ENCODE measurements at places on chromosomes 16 and 17.
A peak's percentile ranks its signal among the peaks of the same experiment; 100 is the strongest.

- DNase-seq: no peak
These were observed 3.6 kb upstream of the CHMP6 start for GRCh38 chr17:80987941-80988461.

DNA sequence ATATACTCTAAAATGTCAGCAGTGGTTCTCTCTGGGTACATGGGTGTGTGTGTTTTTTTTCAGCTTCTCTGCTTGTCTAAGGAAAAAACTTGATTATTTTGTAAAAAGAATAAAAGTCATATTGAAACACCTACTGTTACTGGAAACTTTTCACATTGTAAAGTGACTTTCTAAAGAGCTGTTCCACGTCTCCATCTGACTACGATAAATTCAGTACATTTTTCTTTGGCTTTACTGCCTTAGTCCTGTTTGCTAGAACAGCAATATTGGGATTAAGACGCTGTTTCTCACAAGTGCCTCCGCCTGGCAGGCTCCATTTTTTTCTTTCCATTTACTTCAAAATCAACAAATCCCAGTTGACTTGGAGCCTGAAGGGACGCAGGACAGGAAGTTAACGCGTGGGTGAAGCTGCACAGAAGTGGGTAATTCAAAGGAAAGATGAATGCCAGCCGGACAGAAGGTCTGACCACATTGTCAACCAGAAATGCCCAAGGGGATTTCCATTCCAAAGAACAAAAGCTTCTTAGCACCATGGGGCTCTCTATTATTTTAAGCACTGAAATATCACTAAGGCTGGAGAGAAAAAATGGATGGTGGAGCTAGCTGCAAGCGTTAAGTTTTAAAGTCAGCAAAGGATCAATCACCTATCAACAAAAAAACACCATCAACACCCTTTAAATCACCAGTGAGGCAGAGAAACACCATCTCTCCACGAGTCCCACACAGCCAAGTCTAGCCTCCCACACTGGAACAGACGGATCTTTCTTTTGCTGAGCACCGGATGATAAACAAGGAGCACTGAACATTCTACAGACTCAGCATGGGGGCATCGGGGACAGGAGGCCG lies 8.4 kb downstream of the GLOD4 start:
- DNase-seq: no peak

GRCh38 chr16:71283612-71284011 lies 5.6 kb downstream of the CMTR2 start:
- no peak for DNase-seq

DNA sequence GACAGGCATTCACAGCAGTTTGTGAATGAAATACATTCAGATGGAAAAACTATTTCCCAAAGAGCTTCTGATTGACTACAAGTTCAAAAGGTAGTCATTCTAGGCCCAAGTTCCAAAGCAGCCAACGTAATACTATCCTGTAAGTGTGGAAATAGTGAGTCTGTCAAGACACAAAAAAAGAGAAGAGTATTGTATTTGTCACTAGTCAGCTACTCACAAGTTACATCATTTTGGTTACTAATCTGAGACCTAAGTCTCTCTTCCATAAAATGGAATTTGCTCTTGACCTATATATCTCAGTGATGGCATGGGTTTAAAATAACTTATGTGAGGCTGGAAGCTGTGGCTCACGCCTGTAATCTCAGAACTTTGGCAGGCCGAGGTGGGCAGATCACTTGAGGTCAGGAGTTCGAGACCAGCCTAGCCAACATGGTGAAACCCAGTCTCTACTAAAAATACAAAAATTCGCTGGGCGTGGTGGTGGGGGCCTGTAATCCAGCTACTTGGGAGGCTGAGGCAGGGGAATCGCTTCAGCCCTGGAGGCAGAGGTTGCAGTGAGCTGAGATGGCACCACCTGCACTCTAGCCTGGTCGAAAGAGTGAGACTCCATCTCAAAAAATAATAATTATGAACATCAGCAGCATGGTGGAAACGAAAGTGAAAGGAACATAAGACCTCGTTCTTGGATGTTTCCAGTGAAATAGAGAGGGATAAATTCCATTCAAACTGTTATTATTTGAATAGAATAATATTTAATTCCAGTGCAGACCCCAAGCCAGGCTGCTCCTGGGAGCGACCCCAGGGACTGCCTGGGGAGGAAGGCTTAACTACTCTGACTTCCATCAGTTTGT lies 2.9 kb downstream of the CMC2 start:
- DNase-seq: no peak

GRCh38 chr17:13407381-13407780 lies 194.3 kb downstream of the HS3ST3A1 start:
- DNase-seq: no peak

GRCh38 chr16:67471758-67472384 lies 9.1 kb downstream of the ATP6V0D1 start:
- DNase-seq: no peak

GRCh38 chr16:87789437-87790291 lies 23.9 kb upstream of the KLHDC4 start:
- DNase-seq: no peak

DNA sequence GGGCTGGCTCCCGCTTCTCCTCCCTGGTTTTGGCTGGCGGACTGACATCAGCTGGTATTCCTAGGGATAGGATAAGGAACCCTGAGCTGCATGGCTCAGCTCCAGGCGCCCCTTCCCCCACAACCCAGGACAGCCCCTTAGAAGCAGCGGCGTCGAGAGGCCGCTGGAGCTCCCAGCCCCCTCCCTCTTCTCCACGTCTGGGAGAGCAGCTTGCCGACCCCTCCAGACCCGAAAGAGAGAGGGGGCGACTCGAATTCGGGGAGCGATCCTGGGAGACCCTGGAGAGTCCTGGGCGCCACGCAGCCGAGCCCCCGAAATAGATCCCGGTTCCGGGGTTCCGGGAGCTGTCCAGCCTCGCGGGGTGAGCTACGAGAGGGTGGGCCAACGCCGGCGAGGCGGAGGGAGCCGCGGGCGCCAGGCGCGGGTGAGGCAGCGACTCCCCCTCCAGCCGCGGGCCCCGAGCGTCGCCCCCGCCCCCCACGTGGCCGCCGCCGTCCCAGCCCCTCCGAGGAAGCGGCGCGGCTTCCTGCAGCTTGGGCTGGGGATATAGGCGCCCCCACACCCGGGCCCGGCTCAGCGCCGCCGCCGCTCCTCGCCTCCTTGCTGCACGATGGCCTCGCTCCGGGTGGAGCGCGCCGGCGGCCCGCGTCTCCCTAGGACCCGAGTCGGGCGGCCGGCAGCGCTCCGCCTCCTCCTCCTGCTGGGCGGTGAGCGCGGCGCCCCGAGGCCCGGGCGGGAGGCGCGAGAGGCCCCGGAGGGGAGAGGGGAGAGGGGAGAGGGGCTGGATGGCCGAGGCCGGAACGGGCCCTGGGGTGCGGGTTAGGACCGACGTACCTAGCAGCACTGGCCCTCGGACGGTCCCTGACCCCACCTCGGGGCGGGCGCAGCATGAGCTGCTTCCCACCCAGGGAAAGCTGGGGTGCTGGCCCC lies at the start of gene RAMP2:
RAMP2 (plus strand) TSS at position 576 of the 930 bp plus-strand sequence; CDS start at position 611, 35 bp downstream.
- DNase-seq: no peak

DNA sequence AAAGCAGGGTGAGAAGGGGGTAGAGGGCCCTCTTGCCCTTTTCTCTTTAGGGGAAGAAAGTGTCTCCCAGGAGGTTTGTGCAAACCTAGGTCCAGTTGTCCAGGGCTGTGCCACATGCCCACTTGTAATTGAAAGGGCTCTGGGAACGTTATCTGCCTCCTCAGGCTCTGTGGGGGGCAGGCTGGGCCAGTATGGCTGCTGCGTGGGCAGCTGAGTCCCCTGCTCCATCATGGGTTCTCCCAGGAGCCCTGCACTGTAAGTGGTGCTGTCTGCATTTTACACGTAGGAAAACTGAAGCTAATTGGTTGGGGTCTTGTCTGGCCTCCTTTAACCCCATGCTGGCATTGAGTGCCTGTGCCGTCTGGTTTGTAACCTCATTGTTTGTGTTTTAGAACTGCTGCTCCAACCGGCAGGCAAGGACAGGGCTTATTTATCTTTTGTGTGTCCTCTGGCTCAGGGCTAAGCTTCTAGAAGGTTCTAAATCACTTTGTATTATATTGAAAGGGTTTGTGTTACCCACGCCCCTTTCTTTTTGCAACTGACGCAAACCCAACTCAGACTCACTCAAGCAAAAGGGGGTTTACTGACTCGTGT lies 117.7 kb upstream of the CIBAR2 start:
- DNase-seq: no peak

DNA sequence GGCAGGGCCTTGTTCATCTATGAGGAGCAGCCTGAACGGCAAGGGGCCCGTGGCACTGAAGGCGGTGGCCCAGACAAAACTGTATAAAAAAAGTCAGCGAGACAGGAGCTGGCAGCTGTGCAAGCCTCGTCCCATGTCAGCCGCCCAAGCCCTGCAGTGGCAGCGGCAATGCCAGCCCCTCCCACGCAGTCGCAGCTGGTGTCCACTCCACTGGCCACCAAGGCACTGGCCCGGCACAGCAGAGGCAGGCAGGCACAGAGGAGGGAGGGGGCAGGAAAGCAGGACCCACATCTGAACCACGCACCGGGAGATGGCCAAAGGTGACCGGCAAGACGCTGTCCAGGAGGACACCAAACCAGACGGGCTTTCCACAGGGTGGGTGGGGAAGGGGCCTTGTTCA lies 15.9 kb upstream of the C16orf95 start:
- no peak for DNase-seq

GRCh38 chr16:56388209-56388608 lies 37.1 kb downstream of the AMFR start:
- DNase-seq: no peak

- DNase-seq: no peak
These were observed 409.8 kb downstream of the CDH11 start for GRCh38 chr16:64712026-64712425.

DNA sequence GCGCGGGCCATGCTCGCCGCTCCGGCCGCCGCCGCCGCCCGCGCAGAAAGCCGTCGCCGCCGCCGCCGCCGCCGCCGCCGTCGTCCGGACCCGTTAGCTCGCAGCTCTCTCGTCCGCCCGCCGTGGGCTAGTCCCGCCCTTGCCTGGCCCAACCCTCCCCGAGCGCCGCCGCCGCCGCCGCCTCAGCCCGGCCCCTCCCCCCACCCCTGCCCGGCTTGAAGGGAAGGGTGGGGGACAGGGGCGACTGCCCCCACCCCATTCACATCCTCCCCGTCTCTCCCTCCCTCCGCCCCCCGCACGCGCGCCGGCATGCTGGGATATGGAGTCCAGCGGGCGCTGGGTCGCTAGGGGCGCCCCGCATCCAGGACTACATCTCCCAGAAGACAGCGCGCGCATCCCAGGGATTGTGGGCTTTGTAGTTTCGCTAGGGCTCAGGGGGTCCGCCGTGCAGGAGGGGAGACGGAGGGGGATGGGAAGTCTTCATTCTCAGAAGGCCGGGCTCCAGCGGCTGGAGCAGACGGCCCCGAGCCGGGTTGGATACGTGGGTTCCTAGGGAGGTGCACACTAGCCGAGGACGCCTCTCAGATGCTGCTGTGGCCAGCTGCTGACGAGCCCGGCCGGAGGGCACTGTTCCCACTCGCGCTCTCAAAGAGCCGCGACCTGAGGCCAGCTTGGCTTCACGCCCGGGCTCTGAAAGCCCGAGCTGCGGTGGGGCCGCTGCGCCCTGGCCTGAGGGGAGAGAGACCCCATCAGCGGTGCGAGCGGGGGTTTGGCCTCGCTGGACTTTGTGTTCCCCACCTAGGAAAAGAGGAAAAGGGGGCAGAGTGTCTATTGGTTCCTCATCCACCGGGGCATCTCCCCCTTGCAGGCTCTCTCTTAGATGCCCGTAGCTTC lies at the start of gene ST3GAL2:
ST3GAL2 (minus strand) TSS at position 132 of the 894 bp plus-strand sequence. CDS start 40,570 bp downstream, outside the sequence.
- DNase-seq: peak; percentile 95

DNA sequence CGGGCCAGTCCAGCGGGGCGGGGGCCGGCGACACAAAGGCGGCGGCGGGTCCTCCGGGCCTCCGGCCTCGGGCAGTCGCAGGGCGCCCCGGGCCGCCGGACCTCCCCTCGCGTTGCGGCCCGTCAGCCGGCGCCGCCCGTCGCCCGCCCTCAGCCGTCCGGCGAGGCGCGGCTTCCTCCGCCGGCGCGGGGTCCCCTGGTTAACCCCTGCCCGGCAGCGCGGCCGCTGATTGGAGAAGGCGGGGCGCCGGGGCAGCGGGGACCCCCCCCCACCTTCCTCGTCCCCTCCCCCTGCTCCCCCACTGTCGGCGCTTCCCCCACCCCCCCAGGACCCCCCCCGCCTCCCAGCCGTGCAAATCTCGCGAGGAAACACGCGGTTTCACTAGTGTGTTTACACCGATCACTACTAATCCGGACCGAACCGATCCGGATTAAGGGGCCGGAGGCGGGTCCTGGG lies at the start of gene TLK2:
TLK2 (plus strand) TSS at position 402 of the 456 bp plus-strand sequence. CDS start 2,301 bp downstream, outside the sequence.
- DNase-seq: peak; percentile 85

GRCh38 chr17:43579566-43580140 lies 33.5 kb upstream of the ETV4 start:
- DNase-seq: no peak

GRCh38 chr17:29619251-29619650 lies 3.5 kb downstream of the CORO6 start:
- no peak for DNase-seq

DNA sequence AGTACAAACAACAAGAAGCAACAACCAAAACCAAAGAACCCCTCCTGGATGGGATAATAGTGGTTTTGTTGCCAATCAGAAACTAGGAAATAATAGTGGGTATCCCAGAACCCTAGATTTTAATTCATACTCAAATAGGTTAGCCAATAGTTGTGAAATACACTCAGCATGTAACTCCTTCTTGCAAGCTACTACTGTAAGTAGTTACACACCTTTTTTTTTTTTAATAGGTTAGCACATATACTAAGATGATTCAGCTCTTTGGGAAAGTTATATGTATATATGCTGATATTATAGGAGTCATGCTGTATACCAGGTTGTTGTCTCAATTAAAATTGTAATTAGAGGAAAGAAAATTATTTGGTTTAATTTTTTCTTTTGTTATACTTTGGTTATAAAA lies 92.5 kb upstream of the HAS3 start:
- no peak for DNase-seq

GRCh38 chr16:2968368-2968737 lies 795 bp upstream of the PAQR4 start:
- DNase-seq: peak; percentile 42

DNA sequence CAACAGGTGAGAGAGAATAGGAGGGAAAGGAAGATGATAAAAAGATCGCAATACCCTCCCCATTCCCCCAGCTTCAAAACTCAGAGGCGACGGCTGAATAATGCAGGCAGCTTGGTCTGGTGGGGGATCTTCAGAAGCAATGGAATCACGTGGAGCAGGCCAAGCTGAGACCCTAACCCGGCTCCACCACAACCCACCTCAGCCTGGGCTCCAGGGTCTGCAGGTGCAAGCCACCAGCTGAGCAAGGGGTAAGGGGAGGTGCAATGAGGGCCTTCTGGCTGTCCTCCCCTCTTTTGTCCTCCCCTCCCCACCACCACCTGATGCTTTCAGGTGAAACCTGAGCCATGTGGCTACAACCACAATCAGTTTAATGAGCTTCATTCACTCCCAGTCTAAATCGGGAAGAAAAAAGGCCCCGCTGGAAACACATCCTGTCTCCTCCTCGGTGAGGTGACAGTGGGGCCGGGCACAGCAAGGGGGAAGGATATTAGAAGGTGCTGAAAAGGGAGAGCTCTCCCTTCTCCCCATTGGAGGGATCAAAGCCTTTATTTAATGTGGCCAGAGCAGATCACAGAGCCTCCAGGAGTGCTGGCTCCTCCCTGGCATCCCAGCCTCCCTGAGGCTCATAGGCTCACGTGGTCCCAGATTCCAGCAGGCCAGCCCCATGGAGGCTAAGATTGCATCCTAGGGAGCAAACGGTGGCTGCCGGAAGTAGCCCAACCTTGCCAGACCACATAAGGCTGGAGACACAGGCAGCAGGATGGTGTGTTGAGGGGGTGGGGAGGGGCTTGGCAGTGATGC lies 261.0 kb downstream of the SOX9 start:
- no peak for DNase-seq

GRCh38 chr16:87698676-87699199 lies 67.0 kb downstream of the KLHDC4 start:
- DNase-seq: no peak

Data from CD4-positive, alpha-beta T cell treated with Interferon gamma for 1 hour (primary cell).